Fibroblast of pulmonary artery (primary cell): ENCODE measurements at places on chromosomes 16 and 17.
A peak's percentile ranks its signal among the peaks of the same experiment; 100 is the strongest.

DNA sequence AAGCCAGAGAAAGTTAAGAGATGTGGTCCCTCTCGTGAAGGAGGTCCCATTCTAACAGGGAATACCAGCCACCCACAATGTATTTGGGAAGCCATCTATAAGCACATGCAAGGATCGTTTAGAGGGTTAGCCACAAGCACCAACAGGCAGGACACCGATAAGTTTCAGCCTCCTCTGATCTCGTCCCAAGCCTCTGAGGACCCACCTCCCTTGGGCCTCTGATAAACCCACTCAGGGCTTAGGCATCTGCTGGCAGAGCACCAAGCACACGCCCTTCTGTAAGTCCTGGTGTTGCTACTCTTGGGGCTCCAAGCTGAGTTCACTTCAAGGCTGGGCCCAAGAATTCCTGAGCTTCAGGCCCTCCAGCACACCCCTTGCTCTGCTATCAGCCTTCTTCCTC lies 5.4 kb upstream of the PNPO start:
- peak; percentile 67 for DNase-seq

DNA sequence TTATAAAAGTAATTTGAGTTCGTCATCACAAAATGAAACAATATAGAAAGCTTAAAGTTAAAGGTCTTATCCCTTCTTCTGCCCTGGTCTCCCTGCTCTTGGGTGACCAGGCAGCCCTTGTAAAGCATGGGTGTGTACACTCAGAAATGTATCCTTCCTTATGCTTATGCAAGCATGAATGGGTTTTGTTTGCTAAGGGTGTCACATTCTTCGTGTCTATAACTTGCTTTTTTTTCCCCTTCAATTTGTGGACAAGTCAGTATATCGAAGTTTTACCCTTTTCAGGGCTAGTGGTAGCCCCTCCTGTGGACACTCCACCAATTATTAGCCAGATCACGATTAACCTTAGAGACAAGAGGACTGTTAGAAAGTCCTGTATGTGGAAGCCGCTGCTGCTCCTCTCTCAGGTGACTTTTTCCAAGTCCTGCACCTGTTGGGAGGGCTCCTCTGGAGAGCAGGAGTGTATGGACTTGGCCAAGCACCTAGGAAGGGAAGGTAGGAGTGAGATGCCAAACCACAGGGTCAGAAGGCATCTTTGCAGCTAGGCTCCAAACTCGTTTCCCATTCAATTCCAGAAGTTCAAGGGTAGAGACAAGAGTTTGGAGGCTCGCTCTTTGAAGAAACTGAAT lies 50.9 kb downstream of the LDHD start:
- DNase-seq, result no peak

DNA sequence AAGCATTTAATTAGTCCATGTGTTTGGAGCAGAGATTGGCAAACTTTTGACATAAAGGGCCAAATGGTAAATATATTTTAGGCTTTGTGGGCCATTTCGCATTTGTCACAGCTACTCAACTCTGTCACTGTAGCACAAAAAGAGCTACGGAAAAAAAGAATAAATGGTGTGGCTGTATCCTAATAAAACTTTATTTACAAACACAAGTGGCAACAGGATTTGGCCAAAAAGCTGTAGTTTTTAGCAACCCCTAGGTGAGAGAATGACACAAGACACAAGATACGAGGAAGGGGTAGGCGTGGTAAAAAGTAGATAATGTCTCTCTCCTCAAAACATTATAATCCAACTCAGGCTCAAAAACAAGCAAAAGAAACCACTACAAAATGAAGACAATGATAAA lies 66.5 kb downstream of the TTC19 start:
- no peak for DNase-seq

DNA sequence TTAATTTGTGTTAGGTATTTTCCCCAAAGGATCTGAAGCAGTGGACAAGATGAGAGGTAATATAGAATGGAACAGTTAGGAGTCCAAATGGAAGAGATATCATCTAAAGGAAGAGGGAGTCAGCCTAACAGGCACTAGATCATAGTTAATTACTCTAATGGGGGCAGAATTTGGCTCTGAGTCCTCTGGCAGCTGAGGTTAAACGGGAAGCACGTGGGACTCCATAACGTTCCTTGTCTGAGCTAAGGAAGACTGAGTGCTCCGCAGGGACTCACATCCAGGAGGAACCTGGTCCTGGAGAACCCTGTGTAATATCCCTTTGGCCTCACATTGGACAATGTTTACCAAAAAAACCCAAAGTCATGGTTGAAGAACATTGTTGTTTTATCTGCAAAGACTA lies 46.6 kb upstream of the TEX2 start:
- DNase-seq, result no peak

- no peak for DNase-seq
Measured at GRCh38 chr17:28520687-28521086, 14.5 kb downstream of the FOXN1 start.

DNA sequence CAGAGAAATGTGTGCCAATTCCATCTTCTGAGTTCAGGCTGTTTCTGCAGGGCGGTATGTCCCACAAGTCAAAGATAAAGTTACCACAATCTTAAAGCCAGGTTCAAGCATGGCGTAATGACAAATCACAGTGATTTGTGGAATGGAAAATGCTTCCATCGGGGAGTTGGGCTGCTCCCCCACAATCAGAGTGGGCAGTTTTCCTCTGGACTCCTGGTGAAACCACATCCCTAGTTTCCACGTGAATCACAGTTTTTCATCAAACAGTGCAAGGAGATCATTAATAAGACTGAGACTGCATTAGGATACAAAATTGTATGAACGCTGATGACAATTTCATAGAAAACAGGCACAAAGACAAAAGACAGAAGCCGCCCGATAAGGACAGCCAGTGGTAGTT lies 3.6 kb downstream of the LITAF start:
- DNase-seq, result peak; percentile 67

DNA sequence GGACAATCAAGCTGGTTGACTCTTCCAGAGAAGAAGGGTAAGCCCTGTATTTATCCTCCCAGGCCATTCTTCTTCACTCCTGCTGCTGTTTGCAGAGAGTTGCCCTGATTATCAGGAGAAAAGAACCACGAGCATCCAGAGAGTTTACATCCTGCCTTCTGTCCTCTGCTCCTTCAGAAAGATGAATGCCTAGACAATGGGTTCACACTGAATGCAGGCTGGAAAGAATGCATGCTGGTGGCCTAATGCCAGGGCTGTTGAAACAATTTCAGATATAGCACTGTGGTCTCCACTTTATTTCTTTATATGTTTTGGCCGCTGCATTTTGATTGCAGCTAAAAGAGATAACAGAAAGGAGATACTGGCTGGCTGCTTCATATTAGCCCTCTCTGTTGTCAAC lies 21.2 kb upstream of the HAS3 start:
- peak; percentile 86 for DNase-seq

DNA sequence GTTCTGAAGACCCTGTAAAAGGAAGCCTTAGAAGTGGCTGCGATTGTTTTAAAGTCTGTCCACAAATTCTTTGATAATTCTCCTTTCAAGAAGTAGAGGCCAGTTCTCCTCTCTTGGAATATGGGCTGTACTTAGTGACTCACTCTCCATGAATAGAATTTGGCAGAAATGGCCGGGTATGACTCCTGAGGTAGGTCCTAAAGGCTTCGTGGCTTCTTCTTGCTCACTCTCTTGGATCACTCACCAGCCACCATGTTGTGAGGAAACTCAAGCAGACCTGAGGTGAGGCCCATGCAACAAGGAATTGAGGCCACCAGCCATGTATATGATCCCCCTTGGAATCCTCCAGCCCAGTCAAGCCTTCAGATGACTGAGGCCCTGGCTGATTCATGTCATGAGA lies 75.8 kb downstream of the WWOX start:
- no peak for DNase-seq

GRCh38 chr16:5349670-5350517 lies 252.3 kb upstream of the EEF2KMT start:
- DNase-seq, result no peak

DNA sequence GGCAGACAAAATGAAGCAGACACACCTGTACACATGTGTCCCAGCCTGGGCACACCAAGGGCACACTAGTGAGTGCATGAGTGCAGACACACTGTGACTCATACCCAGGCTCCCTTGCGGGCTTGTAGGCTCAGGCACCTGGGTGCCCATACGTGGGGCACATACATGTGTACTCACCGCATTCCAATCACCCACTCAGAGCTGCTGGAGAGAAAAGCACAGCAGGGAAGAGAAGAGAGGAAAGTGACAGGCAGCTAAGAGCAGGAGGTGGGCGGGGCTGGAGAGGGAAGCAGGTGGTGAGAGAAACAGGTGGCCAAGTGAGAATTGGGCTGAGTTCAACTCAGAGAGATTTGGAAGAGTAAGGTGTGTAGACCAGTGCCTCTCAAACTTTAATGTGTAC lies 54.0 kb downstream of the TMEM132E start:
- no peak for DNase-seq

GRCh38 chr16:75078886-75079285 lies 37.7 kb downstream of the LDHD start:
- DNase-seq, result no peak

GRCh38 chr16:67543582-67543981 lies 15.0 kb downstream of the RIPOR1 start:
- DNase-seq, result no peak

DNA sequence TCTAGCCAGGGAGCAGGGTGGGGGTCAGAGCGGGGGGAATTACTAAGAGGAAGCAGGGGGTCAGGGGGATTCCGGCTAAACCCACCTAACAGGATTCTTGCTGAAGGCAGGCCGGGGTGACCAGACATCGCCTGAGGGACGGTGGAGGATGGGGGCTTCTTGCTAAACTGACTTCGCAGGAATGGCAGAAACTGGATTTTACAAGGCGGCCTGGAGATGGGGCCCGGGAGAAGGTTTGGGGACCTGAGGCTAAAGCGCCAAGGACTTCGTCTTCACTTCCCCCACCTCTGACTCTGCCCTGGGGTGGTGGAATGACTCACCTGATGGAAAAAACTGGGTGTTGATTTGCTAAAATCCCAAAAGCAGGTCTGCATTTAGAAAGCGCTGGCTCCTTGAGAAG lies 23.5 kb downstream of the LGALS3BP start:
- no peak for DNase-seq

GRCh38 chr16:65634291-65634690 lies 512.4 kb upstream of the CDH11 start:
- DNase-seq, result peak; percentile 5

- DNase-seq, result no peak
Measured at GRCh38 chr17:42159796-42160530, 5.2 kb upstream of the RAB5C start.

GRCh38 chr17:34011599-34011998 lies 243.5 kb upstream of the CCL2 start:
- DNase-seq, result no peak

GRCh38 chr17:67216578-67217320 lies 28.2 kb downstream of the HELZ start:
- peak; percentile 26 for DNase-seq

DNA sequence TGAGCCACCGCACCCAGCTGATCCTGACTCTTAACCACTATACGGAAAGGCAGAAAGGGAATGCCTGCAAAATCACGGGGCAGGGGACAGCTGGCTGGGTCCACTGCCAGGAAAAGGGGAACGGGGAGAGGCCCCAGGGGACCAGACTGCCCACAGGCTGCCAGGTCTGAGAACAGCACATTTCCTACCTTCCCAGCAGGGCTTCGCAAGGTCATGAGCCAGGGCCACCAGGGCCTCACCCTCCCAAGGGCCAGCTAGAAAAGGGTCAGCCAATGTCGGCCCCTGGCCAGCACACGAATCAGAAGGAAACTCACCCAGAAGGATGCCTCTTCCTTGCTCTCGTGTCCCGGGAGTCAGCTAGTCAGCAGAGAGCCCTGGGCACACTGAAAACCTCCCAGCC lies 118.4 kb downstream of the ZNF423 start:
- DNase-seq, result no peak

- no peak for DNase-seq
Measured at GRCh38 chr17:72977771-72978417, 114.6 kb downstream of the SLC39A11 start.

GRCh38 chr17:72900654-72900971 lies 191.9 kb downstream of the SLC39A11 start:
- DNase-seq, result no peak

DNA sequence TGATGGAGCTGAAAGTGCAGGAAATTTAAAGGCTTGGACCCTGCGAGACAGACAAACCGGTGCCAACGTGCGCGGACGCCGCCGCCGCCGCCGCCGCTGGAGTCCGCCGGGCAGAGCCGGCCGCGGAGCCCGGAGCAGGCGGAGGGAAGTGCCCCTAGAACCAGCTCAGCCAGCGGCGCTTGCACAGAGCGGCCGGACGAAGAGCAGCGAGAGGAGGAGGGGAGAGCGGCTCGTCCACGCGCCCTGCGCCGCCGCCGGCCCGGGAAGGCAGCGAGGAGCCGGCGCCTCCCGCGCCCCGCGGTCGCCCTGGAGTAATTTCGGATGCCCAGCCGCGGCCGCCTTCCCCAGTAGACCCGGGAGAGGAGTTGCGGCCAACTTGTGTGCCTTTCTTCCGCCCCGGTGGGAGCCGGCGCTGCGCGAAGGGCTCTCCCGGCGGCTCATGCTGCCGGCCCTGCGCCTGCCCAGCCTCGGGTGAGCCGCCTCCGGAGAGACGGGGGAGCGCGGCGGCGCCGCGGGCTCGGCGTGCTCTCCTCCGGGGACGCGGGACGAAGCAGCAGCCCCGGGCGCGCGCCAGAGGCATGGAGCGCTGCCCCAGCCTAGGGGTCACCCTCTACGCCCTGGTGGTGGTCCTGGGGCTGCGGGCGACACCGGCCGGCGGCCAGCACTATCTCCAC lies at the start of gene NOG:
NOG (plus strand) TSS at position 54 of the 674 bp plus-strand sequence; CDS start at position 579, 525 bp downstream.
- peak; percentile 50 for DNase-seq

- DNase-seq, result no peak
Measured at GRCh38 chr16:86515413-86515776, 5.1 kb downstream of the FOXF1 start.

DNA sequence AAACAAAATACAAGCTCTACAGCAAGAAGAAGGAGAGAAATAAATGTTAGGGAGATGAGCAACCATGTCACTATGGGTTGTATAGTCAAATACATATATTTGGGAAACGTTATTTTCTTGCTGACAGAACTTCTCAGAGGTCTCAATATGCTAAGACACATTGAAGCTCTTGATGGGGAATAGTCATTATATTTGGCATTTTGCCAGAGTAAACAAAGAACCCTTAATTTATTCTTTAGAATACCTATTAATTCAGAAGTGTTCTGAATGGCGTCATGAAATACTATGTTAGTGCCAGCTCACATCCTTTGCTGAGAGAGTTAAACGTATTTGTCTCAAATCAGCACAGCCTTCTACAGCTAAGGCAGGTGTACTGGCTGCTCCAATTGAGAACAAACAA lies 458.9 kb downstream of the CDH13 start:
- no peak for DNase-seq

- DNase-seq, result peak; percentile 85
Measured at GRCh38 chr16:56985288-56985961, 3.9 kb upstream of the NLRC5 start.

- DNase-seq, result no peak
Measured at GRCh38 chr16:85607796-85608514, 5.2 kb upstream of the GSE1 start.
